Smooth muscle cell of the brain vasculature (primary cell): ENCODE measurements at places on chromosomes 6 and 20.

- no peak for DNase-seq
Observed at GRCh38 chr6:9398071-9398766, 962.9 kb upstream of the SLC35B3 start.

- DNase-seq, result no peak
Observed at GRCh38 chr6:135647521-135647920, 150.0 kb upstream of the AHI1 start.

DNA sequence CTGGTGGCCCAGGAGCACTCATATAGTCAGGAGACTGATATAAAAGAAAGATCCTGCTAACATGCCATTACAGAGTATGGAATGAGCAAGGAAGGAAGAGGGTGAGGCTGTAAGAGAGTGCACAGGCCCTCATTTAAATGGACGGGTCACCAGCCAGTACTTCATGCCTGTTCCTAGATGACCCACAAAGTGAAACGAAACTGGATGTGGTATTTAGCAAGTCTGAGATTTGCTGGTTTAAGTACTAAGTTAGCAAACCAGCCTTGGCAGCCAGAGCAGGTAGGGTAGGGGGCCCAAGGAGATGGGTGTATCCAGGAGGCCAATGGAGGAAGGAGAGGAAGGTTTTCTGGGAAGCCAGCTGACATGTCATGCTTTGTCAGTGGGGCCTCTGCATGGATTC lies 15.9 kb downstream of the NT5E start:
- DNase-seq, result no peak

GRCh38 chr6:163392533-163392932 lies 22.0 kb upstream of the QKI start:
- DNase-seq, result no peak

DNA sequence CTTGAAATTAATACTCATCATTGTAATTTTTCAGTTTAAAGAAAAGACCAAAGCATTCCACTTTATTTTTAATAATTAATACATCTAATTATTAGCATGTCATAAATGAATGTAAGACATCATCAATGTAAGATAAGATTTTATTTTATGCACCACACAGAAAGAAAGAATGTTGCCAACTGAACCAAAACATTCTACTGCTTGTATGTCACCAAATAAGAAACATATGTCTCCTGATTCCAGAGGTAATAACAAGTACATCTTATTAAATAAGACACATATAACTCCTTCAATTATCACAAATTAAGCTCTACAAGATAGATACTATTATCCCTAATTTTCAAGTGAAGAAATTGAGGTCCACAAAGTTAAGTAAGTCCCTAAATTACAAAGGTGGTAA lies 189.5 kb downstream of the GMDS start:
- DNase-seq, result no peak

GRCh38 chr6:131890091-131890490 lies 61.1 kb downstream of the CCN2 start:
- DNase-seq, result no peak
